ENCODE measurements at places on chromosomes 5 and 9. TPM values are rescaled to one million over a fixed set of nuclear protein-coding genes. Genes with fewer than 3 reads are reported as not detected.

LSM11 gene
- 4.5 TPM for total RNA-seq

TAS2R1 gene
- not detected for total RNA-seq

PAX5 gene
- total RNA-seq = not detected

STOM gene
- total RNA-seq = 500 TPM

SLC34A3 gene
- not detected for total RNA-seq

IL3 gene
- not detected for total RNA-seq

SLC22A4 gene
- total RNA-seq = 0.83 TPM

UBQLN1 gene
- 74.0 TPM for total RNA-seq

CCNI2 gene
- not detected for total RNA-seq

GADD45G gene
- total RNA-seq = 1.00 TPM

CTSV gene
- 0.37 TPM for total RNA-seq

PLK2 gene
- 271 TPM for total RNA-seq

HAVCR1 gene
- not detected for total RNA-seq

RNF14 gene
- 45.2 TPM for total RNA-seq

ANXA1 gene
- 570 TPM for total RNA-seq

PRRX2 gene
- total RNA-seq = 23.2 TPM

LCN12 gene
- total RNA-seq = 0.28 TPM

INVS gene
- total RNA-seq = 32.3 TPM

TSSK1B gene
- 0.09 TPM for total RNA-seq

SEMA5A gene
- total RNA-seq = 5.3 TPM

CAPSL gene
- total RNA-seq = not detected

BHMT gene
- total RNA-seq = not detected

ADAMTSL1 gene
- total RNA-seq = 26.1 TPM

MPDZ gene
- total RNA-seq = 47.5 TPM

CDKN2AIPNL gene
- total RNA-seq = 29.9 TPM

SNX2 gene
- 63.9 TPM for total RNA-seq

HSPB3 gene
- not detected for total RNA-seq

DBH gene
- not detected for total RNA-seq

OGN gene
- 0.57 TPM for total RNA-seq

NUTM2G gene
- total RNA-seq = not detected

PCSK5 gene
- total RNA-seq = 5.7 TPM

UGT3A2 gene
- total RNA-seq = not detected

PCDHB16 gene
- 0.18 TPM for total RNA-seq

ZFP37 gene
- 2.3 TPM for total RNA-seq

GRM6 gene
- total RNA-seq = not detected

BAAT gene
- not detected for total RNA-seq

HMGXB3 gene
- 37.7 TPM for total RNA-seq

SHC3 gene
- 24.0 TPM for total RNA-seq

CEL gene
- 0.18 TPM for total RNA-seq

ELOVL7 gene
- 0.09 TPM for total RNA-seq

PCDHGA4 gene
- 4.5 TPM for total RNA-seq

SOWAHA gene
- not detected for total RNA-seq

EIF4E1B gene
- not detected for total RNA-seq

CMYA5 gene
- 1.3 TPM for total RNA-seq
